ENCODE measurements at places on chromosomes 2 and 18.

DNA sequence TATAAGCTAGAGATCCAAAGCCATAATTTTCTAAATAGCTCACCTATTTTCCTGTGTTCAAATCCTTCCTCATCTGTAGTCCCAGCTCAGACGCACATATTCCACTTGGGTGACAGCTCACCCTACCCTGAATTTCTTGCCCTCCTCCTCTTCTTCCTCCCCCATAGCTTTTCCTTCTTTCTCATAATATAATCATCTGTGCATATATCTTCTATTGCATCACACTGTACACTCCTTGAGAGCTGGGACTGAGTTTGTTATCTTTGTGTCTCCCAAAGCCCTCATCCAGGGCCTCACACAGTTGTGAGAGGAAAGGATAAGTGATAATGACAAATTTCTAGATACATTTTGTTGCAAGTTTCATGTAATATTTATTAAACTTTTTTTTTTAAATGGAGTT is 55.9 kb upstream of the RTN4 start:
- DNase-seq: no peak

- peak; percentile 60 for DNase-seq
These were observed 114.8 kb upstream of the PTPRM start for GRCh38 chr18:7452331-7452730.

DNA sequence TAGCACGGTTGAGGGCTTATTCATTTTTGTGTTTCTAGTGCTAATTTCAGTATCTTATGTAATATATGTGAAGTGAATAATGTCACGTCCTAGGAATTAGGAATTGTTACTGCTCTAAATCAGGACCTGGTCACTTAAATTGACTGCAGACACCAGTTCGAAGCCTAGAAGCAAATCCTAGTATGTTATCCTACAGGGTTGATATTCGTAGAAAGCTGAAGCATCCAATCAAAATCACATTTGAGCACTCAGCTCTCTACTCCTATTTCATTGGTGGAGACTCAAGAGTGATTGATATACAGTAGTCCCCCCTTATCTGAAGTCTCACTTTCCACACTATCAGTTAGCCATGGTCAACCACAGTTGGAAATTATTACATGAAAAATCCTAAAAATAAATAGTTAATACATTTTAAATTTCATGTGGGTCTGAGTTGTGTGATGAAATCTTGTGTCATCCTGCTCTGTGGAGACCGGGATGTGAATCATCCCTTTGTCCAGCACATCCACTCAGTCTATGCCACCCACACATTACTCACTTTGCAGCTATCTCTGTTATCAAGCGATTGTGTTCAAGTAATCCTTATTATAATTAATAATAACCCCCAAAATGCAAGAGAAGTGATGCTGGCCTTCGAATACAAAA is 35.2 kb upstream of the SCN9A start:
- DNase-seq: peak; percentile 87

GRCh38 chr2:44852594-44852993 is 88.9 kb upstream of the SIX3 start:
- no peak for DNase-seq

GRCh38 chr2:196449083-196449482 is 190.4 kb upstream of the CCDC150 start:
- DNase-seq: no peak

GRCh38 chr2:161983866-161984265 is 90.1 kb downstream of the DPP4 start:
- no peak for DNase-seq

DNA sequence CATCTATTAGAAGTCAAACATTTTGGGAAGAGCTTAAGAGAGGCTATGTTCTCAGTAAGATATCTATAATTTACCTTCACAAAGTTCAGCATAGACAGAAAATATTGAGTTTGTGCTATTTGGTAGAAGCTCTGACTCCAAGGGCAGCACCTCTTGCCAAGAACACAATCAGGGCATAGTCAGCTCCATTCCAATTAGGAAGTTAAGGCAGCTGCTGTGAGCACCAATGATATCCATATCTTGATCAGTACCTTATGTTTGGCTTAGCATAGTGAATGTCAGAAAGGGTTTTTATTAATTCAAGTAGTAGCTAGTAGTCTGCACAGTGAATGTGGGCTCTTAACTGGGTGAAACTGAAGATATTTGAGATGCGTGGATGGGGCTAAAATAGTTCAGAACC is 86.4 kb upstream of the SPRED2 start:
- DNase-seq: no peak

GRCh38 chr2:131055169-131056065 is 37.8 kb downstream of the FAM168B start:
- DNase-seq: no peak

DNA sequence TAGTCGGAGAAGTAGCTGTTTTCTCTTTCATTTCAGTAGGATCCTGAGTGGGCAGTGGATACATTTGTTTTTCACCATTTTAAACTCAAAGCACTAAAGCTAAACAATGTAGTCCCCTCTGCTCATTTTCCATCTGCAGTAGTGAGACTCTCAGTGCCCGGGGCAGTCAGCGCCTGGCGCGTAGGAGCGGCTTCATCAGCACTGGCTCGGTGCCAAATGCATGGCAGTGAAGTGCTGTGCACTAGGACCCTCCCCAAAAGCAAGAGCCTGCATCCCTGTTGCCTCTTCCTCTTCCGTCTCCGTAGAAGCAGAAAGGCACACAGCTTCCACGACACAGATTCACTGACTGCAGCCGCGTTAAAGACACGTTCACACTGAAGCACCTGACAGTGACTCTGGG is 19.0 kb upstream of the ESPNL start:
- no peak for DNase-seq
